ENCODE measurements at places on chromosomes 16 and 17.
A peak's percentile ranks its signal among the peaks of the same experiment; 100 is the strongest.

DNA sequence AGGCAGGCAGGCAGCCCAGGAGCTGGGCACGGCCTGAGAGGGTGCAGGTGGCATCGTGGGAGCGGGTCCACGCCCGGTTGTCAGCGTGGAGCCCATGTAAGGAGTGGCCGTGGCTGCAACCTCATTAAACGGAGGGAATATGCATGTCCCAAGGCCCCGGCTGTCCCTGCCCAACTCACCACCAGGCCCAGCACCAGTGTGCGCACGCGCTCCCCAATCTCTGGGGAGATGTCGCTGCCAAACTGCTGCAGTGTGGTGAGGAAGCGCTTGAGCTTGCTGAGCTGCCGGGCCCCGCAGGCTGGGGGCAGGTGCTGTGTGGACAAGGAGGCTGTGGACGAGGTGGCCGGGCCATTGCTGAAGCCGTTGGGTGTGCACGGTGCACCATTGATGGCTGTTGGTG lies 25.6 kb upstream of the PABPN1L start:
- DNase-seq = no peak

GRCh38 chr17:69477204-69477902 lies 62.9 kb downstream of the MAP2K6 start:
- DNase-seq = no peak

GRCh38 chr17:49843774-49844350 lies 4.0 kb downstream of the TAC4 start:
- no peak for DNase-seq

DNA sequence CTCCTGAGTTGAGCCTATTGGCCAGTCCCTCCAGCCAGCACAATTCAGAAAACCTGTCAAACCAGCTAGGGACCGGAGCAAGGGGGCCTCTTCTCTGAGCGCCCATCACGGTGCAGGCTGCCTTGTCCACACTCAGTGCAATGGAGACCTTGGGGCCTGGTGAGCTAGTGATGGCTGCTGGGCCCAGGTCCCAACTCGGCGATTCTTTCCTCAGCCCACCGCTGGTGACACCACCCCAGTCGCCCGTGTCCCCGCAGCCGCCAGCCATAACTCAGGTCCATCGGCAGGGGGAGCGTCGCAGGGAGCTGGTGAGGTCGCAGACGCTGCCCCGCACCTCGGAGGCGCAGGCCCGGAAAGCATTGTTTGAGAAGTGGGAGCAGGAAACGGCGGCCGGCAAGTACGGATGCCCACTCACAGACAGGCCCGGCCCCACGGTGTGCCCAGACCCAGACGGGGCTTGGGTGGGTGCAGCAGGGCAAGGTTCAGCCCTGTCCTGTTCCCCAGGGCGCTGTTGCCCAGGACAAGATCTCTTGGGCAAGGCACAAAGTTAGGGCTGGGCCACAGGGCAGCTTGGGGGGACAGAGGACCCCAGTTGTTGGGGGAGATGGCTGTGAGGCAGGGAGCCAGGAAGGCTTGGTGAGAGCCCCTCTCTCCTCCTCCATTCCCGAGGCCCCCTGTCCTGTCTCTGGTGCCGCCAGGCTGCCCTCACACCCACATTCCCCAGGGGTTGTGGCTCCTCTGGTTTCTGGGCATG lies 10.8 kb downstream of the SMTNL2 start:
- DNase-seq = peak; percentile 66

DNA sequence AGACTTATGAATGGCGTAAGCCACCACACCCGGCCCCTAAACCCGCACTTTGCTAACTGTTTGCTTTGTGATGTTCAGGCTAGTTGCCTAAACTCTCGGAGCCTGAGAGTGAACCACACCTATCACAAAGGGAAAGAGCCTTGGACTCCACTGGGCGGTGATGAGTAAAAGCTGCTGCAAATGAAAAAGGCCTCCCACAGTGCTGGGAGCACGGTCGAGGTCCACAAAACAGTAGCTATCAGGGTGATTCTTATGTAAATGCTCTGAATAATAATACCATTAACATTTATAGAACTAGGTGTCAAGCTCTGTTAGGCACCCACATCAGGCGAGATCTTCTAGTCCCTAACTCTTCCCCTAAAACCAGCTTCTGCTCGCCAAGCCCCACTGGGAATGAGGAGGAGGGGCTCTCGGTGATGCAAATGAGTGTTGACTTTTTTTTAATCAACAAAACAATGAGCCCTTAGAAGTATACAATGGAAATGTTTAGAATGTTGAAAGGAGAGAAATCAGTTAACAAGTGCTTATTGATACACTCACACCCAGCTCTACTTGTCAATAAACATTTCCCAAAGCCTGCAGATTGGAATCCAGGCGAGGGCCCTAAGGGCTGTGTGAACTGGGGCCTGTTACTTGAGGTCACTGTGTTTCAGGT lies 19.8 kb downstream of the FBRS start:
- no peak for DNase-seq

GRCh38 chr17:67216578-67217320 lies 28.2 kb downstream of the HELZ start:
- no peak for DNase-seq

DNA sequence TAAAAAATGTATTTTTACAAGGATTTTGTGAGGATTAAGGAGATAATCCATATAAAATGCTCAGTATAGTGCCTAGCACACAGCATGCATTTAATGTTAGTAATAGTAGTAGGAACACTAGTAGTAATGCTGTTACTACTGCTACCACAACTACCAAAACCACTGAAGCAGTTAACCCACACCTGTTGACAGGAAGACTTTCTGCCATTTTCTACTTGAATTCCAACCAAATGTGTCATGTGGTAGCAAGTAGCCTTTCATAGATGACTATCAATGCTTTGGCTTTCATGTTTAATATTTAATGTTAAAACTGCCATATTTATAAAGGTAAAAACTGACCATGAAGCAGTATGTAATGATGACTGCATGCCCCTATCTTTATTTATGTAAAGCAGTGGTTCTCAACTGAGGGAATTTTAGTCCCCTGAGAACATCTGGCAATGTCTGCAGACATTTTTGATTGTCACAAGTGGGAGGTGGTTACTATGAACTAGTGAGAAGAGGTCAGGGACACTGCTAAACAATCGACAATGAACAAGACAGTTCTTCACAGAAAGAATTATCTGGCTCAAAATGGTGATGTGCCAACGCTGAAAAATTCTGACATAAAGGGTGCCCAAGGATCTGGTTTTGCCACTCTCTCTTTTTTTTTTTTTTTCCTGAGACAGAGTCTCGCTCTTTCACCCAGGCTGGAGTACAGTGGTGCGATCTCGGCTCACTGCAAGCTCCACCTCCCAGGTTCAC lies 89.4 kb downstream of the ITFG1 start:
- DNase-seq = no peak

DNA sequence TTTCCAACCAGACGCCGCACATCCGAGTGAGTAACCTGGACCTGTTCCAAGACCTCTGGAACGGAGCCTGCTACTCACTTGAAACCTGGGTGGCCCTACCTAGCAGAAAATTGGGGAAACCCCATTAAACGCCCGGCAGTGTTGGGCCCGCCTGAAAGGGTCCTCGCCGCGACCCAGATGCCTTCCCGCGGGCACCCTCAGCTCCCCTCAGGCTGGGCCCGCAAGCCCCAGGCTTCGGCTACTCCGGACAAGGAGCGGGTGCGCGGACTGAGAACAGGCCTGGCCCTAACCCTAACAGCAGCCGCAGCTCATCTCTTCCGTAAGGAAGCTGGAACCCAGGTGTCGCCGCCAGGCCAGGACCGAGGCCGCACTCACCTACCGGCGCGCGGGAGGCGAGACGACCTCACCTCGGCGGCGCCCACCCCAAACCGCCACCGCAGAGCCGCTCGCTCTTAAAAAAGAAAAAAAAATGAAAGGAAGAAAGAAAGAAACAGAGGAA lies 344 bp downstream of the PSME3IP1 start:
- peak; percentile 45 for DNase-seq
